ENCODE measurements at places on chromosomes 3 and 15. TPM values are rescaled to one million over a fixed set of nuclear protein-coding genes. Genes with fewer than 3 reads are reported as not detected.

Gene BBX
- total RNA-seq: 68.7 TPM

Gene ARNT2
- total RNA-seq: 0.50 TPM

Gene ECE2
- not detected for total RNA-seq

Gene FBXO40
- total RNA-seq: not detected

Gene OR5K2
- not detected for total RNA-seq

Gene ST8SIA2
- not detected for total RNA-seq

Gene CCDC191
- total RNA-seq: 2.8 TPM

Gene SPESP1
- 4.9 TPM for total RNA-seq

Gene CCDC14
- 37.6 TPM for total RNA-seq

Gene VILL
- total RNA-seq: 45.5 TPM

Gene CTXND1
- not detected for total RNA-seq

Gene CTXN2
- total RNA-seq: not detected

Gene GOLGA8T
- not detected for total RNA-seq

Gene CPNE9
- total RNA-seq: not detected

Gene LRRC3B
- total RNA-seq: not detected

Gene KLHL40
- not detected for total RNA-seq

Gene ANP32A
- total RNA-seq: 44.4 TPM

Gene TMEM207
- total RNA-seq: not detected

Gene CCDC54
- total RNA-seq: not detected
